ENCODE measurements at places on chromosomes 11 and 22.
A peak's percentile ranks its signal among the peaks of the same experiment; 100 is the strongest.

DNA sequence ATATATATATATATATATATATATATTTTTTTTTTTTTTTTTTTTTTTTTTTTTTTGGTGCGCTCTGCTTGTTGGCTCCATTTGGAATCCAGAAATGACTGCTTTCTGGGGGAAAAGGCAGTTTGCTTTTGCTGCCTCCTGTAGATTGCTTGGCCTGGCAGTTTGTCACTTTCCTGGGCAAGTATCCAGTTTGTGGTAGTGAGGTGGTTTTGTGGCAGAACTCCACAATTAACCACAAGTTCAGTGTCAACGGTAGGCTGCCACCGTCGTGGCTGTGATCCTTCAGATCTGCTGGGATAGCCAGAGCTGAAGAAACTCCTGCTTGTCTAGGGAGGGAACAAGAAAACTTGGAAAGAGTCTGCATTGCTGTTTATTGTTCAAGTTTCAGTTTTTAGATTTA lies 5.0 kb upstream of the PDE3B start:
- no peak for DNase-seq

DNA sequence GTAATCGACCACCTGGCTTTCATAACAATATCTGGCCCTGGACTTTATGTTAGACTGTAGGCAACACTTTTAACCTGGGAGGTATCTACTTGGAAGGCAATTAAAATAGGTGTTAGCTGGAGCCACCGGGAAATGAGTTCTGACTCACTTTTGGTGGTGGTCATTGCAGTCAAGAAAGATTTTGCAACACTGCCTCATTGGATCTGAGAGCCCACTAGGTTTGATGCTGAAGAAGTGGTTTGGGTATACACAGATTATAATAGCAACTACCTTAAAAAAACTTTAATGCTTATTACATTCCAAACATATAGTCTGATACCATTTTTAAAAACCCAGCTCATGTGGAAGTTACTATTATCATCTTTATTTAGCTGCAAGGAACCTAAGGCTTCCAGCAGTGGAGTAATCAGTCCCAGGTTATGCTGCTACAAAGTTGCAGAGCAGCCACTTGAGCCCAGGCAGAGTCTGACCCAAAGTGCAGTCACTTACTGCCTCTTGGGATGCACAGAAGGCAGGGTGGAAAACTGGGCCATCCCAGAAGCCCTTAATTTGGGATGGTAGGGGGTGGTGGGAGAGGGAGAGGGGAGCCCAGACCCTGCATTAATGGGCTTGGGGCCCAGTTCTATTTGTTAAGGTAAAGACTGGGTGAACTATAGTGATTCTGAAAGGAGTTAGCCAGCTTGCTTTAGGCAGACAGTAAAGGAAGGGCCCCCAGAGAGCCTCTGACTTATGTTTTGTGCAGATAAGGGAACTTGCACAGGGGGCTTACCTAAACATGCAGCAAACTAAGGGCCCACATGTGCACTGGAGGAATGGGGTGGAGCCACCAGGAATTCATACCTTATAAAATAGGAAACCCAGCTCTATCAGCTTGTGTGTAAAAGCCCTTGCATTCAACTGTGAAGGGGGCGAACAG lies 149.4 kb downstream of the SNX19 start:
- DNase-seq: no peak

- DNase-seq: no peak
Measured at GRCh38 chr11:122773781-122774266, 64.5 kb upstream of the CRTAM start.

- peak; percentile 54 for DNase-seq
Measured at GRCh38 chr11:65898656-65899355, 1.4 kb downstream of the FOSL1 start.

DNA sequence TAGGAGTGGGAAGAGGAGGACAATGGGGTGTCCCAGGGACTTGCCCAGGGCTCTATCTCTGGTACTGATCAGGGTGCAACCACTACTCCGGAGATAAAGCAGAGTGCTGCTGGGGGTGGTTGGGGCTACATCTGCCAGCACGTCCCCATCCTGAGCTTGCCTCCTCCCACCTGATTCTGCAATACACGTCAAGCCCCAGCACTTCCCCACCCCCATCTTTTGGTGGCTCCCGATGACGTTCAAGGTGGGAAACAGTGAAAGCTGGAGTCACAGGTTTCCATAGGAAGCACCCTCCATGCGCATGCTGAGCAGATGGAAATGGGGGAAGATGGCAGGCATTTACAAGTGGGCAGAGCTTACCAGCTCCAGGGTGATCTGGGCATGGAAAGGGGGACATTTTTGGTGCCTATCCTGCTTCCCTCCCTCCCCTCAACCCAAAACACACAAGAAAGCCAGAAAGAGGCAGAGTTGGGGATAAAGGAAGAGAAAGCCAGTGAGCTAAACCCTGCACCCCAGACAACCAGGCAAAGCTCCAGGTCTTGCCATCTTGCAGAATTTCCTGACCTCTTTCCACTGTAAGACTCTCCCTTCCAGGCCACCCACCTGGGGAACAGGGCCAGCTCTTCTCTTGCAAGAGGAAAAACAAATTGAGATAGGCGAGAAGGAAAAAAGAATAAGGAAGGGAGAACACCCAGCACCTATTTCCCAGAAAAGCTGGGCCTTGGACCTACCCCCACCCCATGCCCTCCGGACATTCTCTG lies 15.8 kb downstream of the SYT7 start:
- DNase-seq: no peak

GRCh38 chr11:79691445-79691844 lies 250.6 kb upstream of the TENM4 start:
- no peak for DNase-seq

DNA sequence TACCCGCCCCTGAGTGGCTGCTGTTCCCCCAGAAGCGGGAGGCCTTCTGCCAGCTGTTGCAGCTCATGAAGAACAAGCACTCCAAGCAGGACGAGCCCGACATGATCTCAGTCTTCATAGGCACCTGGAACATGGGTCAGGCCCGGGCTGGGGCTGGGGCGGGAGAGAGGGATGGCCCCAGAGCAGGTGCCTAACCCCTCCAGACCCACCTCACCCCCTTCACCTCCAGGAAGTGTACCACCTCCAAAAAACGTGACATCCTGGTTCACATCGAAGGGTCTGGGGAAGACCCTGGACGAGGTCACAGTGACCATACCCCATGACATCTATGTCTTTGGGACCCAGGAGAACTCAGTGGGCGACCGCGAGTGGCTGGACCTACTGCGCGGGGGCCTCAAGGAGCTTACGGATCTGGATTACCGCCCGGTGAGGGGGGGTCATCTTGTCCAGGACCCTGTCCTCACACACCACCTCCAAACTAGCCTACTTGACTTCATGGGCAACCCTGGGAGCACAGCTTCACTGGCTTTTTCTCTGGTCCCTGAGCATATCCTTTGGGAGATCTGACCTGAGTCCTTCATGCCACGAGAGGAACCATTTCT lies 6.3 kb downstream of the INPPL1 start:
- DNase-seq: no peak

DNA sequence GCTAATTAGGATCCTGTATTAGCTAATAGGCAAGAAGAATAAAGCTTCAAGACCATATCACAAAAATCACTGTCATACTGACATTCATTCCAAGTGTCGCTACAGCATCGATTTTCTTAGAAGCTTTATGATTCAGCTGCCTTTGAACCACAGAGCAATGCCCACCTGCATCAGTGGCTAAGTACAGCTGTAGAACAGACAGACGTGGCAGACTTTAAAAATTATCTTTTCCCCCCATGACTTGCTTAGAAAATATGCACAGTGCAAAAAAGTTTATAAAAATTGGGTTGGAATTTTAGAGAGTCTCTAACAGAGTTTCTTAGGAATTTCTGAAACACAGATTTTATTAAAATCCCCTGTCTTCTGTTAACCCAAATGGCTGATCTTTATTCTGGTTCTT lies 120.8 kb downstream of the CADM1 start:
- DNase-seq: no peak

DNA sequence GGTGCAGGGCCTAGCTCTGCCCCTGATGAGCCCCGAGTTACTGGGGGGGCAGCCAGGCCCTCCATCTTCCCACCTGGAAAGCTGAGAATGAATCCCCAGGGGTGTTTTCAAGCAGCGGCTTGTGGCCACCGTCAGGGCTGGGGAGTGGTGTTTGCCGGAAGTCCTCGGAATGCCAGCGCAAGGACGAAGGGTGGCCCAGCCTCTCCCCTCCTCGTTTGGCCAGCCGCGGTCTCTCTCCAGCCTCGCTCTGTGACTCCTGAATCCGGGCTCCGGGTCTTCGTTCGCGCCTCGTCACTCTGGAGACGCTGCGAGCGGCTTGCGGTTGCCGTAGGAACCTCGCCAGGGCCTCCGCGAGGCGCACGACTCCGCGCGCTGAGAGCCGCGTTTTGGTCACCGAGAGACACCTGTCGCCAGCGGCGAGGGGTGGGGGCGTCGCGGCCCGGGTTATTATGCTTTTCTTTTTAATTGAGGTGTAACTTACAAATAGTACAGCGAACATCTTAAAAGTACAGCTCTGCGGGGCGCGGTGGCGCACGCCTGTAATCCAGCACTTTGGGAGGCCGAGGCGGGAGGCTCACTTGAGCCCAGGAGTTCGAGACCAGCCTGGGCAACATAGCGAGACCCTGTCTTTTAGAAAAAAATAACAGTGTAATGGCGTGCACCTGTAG lies 6.3 kb upstream of the KDELR3 start:
- peak; percentile 85 for DNase-seq

- no peak for DNase-seq
Measured at GRCh38 chr22:50678651-50679521, 6.3 kb downstream of the SHANK3 start.

DNA sequence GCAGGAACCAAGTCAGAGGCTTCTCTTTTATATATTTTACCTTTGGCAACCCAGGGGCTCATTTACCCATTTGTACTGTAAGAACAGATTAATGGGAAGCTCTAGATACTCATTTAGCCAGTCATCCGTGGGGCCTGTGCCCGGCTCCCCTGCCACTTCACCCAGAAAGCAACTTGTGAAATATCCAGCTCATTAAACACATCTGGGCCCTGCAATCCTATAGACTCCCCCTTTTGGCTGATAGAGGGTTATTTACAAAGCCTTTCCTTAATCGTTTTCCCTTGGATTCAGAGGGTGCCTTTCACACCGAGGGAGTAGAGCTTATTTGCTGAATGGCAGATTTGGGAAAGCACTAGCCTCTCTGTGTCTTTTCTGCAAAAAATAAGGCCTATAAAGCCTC lies 118.7 kb upstream of the SORL1-AS1 start:
- no peak for DNase-seq

GRCh38 chr11:133945087-133945974 lies 11.4 kb downstream of the IGSF9B start:
- DNase-seq: peak; percentile 12

DNA sequence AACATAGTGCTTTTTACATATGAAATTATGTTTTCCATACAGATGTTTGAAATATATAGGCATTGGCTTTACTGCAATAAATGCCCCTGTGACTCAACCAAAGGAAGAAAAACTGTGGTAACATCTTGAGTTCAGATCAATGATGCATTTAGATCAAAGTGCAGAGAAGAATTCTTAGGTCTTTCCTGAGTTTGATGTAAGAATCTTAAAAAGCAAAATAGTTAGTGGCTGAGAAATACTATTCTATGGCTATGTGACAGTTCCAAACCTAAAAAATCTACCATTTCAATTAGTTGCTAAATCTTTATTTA lies 93.7 kb downstream of the SOX6 start:
- DNase-seq: no peak

DNA sequence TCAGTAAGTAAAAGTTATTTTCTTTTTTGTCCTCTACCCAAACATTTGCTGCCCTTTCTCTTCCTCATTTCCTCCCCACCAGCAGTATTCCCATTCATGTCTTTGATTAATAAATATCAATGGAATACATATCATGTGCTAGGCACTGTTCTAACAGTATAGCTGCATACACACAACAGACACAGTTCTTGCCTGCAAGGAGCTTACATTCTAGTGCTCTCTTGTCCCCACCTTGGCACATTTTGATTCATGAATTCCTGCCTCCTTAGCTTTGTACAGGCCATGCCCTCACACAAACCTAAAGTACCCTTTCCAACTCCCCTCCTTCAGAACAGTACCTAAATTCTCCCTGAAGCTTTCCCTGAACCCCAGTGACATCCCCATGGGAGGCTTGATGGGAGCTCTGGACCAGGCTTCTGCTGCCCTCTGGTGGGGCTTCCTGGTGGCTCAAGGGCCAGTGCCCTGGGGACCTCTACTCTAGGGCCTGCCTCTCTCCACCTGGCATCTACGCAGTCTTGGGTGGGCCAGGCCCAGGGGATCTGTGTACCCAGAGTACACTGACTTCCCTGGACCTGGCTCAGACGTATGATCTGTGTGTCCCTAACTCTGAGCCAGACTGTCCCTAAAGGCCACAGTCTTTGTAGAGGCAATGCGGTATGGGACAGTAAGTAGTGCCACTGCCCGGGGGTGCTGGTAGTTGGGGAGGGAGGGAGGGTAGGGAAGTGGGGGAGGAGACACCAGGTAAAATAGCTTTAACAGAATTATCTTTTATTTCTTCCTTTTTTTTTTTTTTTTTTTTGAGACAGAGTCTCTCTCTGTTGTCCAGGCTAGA lies 14.1 kb downstream of the RPS13 start:
- peak; percentile 56 for DNase-seq

- no peak for DNase-seq
Measured at GRCh38 chr11:78685156-78685555, 110.5 kb upstream of the NARS2 start.

DNA sequence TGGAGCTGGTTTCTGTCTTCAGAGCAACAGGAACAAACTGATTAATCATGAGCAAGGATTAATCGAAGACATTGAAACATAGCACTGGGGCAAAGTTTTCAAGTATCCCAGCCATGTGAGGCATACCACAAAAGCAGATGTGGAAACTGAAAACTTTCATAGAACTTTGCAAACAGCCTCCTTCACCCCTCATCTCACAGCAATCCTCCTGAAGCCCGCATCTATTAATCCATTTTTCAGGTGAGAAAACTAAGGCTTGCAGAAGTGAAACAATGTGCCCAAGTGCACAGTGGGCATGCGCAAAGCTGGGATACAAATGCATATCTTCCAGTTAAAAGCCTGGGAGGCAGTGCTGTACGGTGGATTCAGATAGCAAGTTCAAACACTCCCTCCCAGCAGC lies 58.6 kb upstream of the HMGXB4 start:
- no peak for DNase-seq

- DNase-seq: peak; percentile 81
Measured at GRCh38 chr11:107587306-107587979, 3.5 kb upstream of the ELMOD1 start.

- DNase-seq: no peak
Measured at GRCh38 chr11:125948278-125949051, 2.6 kb downstream of the VSIG10L2 start.

GRCh38 chr11:128250482-128250881 lies 336.9 kb downstream of the ETS1 start:
- no peak for DNase-seq

- peak; percentile 99 for DNase-seq
Measured at GRCh38 chr11:12693479-12694182, 19.4 kb downstream of the TEAD1 start.

Data from EH (cell line).